ENCODE measurements at places on chromosomes 7 and 10.
A peak's percentile ranks its signal among the peaks of the same experiment; 100 is the strongest.

- DNase-seq, result peak; percentile 3
These were observed 71.7 kb downstream of the TMEM178B start for GRCh38 chr7:141145630-141145982.

DNA sequence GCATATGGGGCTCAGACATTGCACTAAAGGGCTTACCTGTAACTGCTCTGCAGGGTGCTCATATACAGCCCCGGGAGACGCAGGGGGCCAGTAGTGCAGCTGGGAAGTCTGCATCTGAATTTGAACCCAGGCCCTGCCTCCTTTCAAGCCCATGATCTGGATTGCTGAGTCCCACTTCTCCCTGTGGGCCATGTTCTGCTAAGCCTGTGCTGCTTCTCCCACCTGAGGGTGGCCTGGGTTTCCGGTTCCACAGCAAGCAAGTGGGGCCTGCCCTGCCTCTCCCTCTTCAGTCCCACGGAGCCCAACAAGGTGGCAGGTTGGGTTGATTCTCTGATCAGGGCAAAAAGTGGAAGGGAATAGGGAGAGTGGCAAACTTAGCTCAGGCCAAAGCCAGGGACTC is 56.6 kb upstream of the GDF10 start:
- no peak for DNase-seq

DNA sequence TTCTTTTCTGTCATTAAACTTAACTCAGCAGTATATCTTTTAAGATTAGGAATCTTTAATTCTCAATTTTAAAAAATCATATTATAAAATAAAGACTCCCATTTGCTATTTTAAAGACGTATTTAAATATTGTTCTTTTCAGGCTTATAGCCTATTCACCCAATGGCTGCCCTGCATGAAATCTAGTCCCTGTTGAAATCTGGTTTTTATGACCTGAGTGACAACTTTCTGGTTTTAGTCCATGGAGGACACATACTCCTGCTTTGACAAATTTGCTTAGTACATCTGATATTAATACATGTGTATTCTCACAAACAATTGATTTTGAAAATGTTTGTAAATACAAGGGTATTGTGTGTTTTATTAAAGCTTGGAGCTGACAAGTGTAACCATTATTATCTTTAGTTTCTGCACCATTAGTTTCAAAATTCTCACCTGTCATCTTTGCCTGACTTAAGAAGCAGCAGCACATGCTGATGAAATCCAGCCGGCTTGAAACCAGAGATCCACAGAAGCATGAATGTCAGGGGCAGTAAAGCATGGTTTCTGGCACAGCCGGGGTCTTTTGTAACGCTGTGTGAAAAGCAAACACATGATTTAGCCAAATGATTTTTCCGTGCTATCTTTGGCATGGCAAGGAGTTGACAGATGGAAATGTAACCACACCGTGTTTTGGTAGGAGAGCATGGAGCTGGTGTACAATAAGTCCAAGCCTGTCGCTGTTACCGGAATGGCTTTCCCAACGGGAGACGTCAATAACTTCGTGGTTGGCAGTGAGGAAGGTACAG is 262.8 kb downstream of the DYNC1I1 start:
- no peak for DNase-seq

DNA sequence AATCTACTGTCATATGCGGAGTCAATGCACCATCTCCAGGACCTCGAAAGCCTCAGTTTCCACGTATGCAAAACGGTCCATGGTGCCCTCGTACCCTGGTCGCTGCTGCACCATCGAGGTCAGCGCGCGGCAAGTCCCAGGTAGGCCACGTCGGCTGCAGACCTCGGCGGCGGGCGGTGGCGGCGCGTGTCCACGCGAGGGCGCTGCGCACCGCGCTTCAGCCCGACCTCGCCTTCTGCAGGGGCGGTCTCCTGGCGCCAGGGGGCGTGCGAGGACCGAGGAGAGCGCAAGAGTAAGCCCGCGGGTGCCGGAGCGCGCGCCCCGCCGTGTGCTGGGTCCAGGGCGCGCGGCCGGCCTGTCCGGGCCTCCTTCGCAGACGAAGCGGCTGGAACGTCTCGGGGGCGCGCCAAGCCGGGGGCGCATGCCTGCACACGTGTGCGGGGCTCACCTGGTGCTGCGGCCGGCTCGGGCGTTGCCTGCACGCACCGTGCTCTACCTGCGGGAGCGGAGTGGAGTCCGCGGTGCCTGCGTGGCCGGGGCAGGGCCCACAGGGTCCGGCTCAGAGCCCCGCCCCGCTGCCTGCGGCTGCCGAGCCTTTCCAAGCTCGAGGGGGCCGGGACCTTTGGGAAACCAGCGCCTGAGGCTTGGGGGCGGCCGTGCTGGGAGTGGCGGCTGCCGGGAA is 54.0 kb downstream of the GLRX3 start:
- peak; percentile 54 for DNase-seq

DNA sequence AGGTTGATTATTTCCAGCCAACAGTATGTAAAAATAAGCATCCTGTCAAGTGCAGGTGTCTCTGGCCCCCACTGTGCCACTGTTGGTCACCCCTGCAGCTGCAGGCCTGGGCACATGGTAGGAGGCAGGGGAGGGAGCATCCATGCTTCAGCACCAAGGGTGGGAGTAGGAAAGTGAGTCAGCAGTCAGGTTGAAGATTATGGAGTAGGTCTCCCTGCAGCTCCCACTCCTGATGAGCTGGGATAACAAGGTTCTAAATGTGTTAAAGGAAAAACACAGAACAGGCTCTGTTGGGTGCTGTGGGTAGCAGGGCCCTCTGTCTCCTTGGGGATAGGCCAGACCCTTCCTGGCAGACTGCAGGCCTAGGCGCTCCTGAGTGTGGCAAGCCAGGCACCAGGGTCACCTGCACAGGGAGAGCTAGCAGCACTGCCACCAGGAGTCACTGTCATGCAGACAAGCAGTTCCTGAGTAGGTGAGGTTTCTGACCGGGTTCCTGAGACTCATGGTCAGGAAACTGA is 59.3 kb downstream of the NUDCD3 start:
- no peak for DNase-seq

- peak; percentile 32 for DNase-seq
These were observed 112.1 kb downstream of the VPS41 start for GRCh38 chr7:38796626-38797501.

GRCh38 chr7:18363751-18364380 is 131.7 kb upstream of the HDAC9 start:
- DNase-seq, result no peak

Measured in AG09319 (cell line).